Airway epithelial cell (primary cell): ENCODE measurements at places on chromosomes 3 and 15. TPM values are rescaled to one million over a fixed set of nuclear protein-coding genes. Genes with fewer than 3 reads are reported as not detected.

The MEF2A gene
- total RNA-seq = 15.9 and 16.0 TPM in 2 replicates

The GOLGA6L10 gene
- 0.42 TPM in 1 of 2 replicates, not detected in the other for total RNA-seq

The POPDC2 gene
- total RNA-seq = 0.14 and 0.65 TPM in 2 replicates

The STX19 gene
- 0.74 and 2.0 TPM in 2 replicates for total RNA-seq

The LYSMD2 gene
- 5.1 and 7.0 TPM in 2 replicates for total RNA-seq

The DOCK3 gene
- 0.42 and 0.49 TPM in 2 replicates for total RNA-seq

The ZNF662 gene
- 0.09 and 0.35 TPM in 2 replicates for total RNA-seq

The TRAK1 gene
- 24.5 and 41.7 TPM in 2 replicates for total RNA-seq

The CATSPER2 gene
- total RNA-seq = 1.4 and 2.6 TPM in 2 replicates

The BCL2A1 gene
- 0.35 and 2.0 TPM in 2 replicates for total RNA-seq

The RYR3 gene
- total RNA-seq = under 0.01 TPM in 1 of 2 replicates, not detected in the other

The TSC22D2 gene
- 10.5 and 12.1 TPM in 2 replicates for total RNA-seq

The TGM5 gene
- 0.92 and 2.1 TPM in 2 replicates for total RNA-seq

The MITF gene
- total RNA-seq = 5.3 and 7.9 TPM in 2 replicates

The GOLGA6D gene
- not detected in 2 replicates for total RNA-seq

The HRH1 gene
- total RNA-seq = 2.6 and 3.2 TPM in 2 replicates

The PCSK6 gene
- 7.8 and 12.5 TPM in 2 replicates for total RNA-seq

The GHSR gene
- total RNA-seq = not detected in 2 replicates

The SH2D7 gene
- total RNA-seq = not detected in 2 replicates

The GOLGA8M gene
- total RNA-seq = not detected in 2 replicates

The TFDP2 gene
- total RNA-seq = 52.3 and 91.3 TPM in 2 replicates

The LRRIQ4 gene
- not detected in 2 replicates for total RNA-seq

The NFKBIZ gene
- 34.0 and 47.5 TPM in 2 replicates for total RNA-seq

The SNTN gene
- not detected in 2 replicates for total RNA-seq

The GOLGA8G gene
- total RNA-seq = not detected in 2 replicates

The C3orf85 gene
- total RNA-seq = not detected in 2 replicates

The KNL1 gene
- 12.6 and 20.0 TPM in 2 replicates for total RNA-seq

The GPR160 gene
- 1.1 TPM in 2 replicates for total RNA-seq

The NPAP1 gene
- total RNA-seq = not detected in 2 replicates

The PLIN1 gene
- 0.07 and 0.28 TPM in 2 replicates for total RNA-seq

The AP2M1 gene
- 249 and 343 TPM in 2 replicates for total RNA-seq

The HIGD2B gene
- total RNA-seq = not detected in 2 replicates

The MME gene
- 12.8 and 13.5 TPM in 2 replicates for total RNA-seq

The FXR1 gene
- 77.7 and 79.8 TPM in 2 replicates for total RNA-seq

The HRG gene
- total RNA-seq = not detected in 2 replicates

The GABRA5 gene
- total RNA-seq = not detected in 2 replicates

The SLC9A9 gene
- 1.8 and 4.2 TPM in 2 replicates for total RNA-seq

The THUMPD3 gene
- total RNA-seq = 24.2 and 31.7 TPM in 2 replicates

The ITIH1 gene
- total RNA-seq = not detected in 2 replicates

The MESP2 gene
- 0.37 and 0.42 TPM in 2 replicates for total RNA-seq

The SNX1 gene
- 20.6 and 28.1 TPM in 2 replicates for total RNA-seq

The ZMYND10 gene
- total RNA-seq = 1.1 and 1.4 TPM in 2 replicates

The CCDC39 gene
- total RNA-seq = not detected in 2 replicates

The REC114 gene
- total RNA-seq = not detected in 2 replicates

The INAFM2 gene
- total RNA-seq = 12.5 and 16.4 TPM in 2 replicates

The ANKRD63 gene
- not detected in 2 replicates for total RNA-seq

The SLC2A2 gene
- total RNA-seq = not detected in 2 replicates

The RPL22L1 gene
- total RNA-seq = 290 and 298 TPM in 2 replicates

The RFT1 gene
- 21.0 and 28.8 TPM in 2 replicates for total RNA-seq

The PLOD2 gene
- total RNA-seq = 44.8 and 50.0 TPM in 2 replicates

The CDC25A gene
- total RNA-seq = 14.2 and 22.8 TPM in 2 replicates

The SPINK8 gene
- not detected in 2 replicates for total RNA-seq

The OR5AC2 gene
- total RNA-seq = not detected in 2 replicates

The SLC6A1 gene
- not detected in 2 replicates for total RNA-seq

The TMF1 gene
- total RNA-seq = 16.7 and 18.7 TPM in 2 replicates

The MOBP gene
- not detected in 2 replicates for total RNA-seq

The ADGRG7 gene
- total RNA-seq = not detected in 2 replicates

The RARB gene
- total RNA-seq = 1.7 and 1.9 TPM in 2 replicates
